Stimulated activated CD8-positive, alpha-beta memory T cell treated with anti-CD3 and anti-CD28 coated beads, Interleukin-15, amount 100 ng/mL, for 4 hours (primary cell): ENCODE measurements at places on chromosomes 6 and 20.
A peak's percentile ranks its signal among the peaks of the same experiment; 100 is the strongest.

DNA sequence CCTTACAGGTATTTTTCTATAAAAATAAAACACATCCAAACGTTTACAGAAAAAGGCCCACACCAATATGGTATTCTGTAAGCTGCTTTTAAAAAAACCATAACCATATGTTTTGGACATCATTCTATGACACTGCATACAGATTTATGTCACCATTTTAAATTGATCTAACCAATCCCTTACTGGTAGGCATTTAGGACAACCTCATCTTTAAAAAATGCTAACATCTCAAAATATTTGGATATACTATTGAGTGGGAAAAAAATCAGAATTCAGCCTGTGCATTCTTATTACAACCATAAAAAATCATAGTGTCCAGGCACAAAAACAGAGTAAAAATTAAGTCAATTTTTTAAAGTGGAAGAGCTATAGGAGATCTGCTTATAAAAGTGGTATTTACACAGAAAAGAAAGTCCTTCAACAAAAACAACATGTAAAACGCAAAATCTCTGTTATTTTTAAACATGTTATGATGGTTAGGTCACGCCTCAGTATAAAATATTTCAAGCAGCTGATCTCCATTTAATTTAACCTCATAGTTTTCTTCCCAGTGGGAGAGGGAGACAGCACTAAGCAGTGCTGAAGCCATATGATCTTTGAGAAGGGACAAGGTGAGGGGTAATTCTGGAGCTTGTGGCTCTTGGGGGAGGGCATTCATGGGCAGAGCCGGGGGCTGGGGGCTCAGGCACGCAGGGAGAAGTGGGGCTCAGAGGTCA lies 21.2 kb downstream of the TRAM2 start:
- DNase-seq = no peak

- no peak for DNase-seq
Measured at GRCh38 chr20:49501917-49502316, 19.4 kb upstream of the KCNB1 start.

DNA sequence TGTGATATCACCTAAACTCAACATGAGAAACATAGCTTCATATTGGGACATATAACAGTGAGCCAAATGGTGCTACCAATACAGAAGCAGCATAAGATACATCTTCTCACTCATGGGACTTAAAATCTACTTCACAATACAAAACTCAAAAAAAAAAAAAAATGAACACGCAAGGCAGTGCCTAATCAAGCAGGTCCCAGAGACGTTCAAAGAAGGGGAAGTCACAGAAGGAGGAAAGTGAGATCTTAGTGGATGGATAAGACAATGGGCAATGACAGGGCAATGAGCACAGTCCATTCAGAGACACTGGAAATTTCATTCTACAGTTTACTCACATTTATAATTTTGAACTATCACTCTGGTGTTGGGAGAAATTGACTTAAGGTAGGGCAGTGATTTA lies 88.3 kb downstream of the FAM50B start:
- no peak for DNase-seq

DNA sequence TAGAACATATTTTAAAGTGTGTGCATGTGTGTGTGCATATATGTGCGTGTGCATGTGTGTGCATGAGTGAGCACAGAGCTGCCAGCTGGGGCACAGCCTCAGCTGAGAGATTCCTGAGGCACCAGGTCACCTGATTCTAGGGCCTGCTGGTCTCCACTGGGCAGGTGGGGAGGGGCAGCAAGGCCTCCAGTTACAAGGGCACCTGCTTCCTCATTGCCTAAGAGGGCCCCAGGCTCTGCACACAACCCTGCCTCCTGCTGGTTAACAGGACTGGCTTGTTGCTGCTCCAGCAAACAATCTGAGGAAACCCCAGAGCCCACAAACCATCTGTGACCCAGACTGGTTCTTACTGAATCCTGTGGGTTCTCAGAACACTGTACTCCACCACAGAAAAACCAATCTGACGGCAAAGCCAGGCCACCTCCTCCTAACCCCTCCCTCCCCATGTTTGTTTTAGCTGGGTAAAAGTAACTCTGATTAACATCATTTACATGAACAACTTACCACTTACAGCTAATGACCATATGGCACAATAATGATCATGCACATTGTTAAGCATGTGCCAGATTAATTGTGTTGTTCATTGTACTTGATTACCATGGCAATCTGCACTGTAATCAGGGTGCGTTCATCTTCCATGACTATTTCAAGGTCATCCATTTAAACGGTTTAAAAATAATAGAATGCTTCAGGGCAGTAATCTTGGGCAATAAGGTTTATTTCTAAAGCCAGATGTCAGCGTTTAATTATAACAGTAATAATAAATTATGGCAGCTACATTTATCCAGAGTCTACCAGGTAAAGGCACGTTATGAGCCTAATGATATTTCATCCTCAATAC lies 23.1 kb upstream of the UBE2J1 start:
- DNase-seq = peak; percentile 35

DNA sequence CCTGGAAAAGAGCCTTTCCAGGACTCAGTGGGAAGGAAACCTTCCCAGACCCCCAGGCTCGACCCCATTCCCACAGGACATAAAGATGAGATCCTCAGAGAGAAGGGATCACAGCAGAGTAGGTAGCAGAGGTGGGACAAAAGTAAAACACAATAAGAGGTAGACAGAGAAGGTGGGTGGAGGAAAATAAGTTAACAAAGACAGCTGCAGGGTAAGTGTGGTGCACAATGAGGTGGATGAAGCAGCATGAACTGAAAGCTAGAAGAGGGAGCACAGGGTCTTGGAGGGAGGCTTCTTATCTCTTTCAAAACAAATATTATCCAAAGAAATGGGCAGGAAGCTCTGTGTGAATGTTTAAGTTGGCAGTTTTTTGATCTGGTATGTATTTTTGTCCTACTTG lies 14.0 kb upstream of the MAP7 start:
- no peak for DNase-seq

GRCh38 chr20:49187330-49187850 lies 744 bp downstream of the STAU1 start:
- DNase-seq = no peak
